ENCODE measurements at places on chromosomes 11 and 22. TPM values are rescaled to one million over a fixed set of nuclear protein-coding genes. Genes with fewer than 3 reads are reported as not detected.

The EWSR1 gene
- 164 TPM for total RNA-seq

DNA sequence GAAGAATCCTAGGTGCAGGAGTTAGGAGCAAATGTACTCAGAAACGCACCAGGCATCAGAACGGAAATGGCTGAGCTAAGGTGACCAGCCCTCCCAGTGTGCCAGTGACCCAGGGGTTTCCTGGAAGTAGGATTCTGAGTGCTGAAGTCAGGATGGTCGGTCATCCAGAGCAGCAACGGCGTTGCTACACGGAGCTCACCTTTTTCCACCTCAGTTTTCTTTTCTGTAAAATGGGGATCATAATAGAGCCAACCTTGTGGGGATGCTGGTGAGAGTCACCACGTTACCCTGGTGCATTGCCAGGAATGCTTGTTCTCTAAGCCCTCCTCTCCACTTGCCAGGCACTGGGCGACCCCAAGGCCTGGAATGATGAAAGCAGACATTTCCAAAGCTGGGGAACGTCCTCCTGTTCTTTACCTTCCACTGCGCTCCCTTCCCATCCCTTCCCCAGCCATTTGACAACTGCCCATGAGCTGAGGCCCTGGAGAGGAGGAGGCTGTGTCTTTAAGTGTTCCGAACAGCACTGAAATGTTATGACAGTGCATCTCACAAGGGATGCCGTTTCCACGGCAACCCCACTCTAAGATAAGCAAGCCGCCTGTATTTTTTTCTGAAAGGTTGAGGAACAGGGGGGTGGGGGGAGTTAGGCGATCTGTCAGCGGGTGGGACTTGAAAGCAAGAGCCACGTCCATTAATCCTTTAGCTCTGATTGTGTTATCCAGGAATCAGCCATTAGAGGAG, 66.8 kb downstream of the TSPAN18 start:
- DNase-seq = no peak

The OR8H2 gene
- not detected for total RNA-seq

DNA sequence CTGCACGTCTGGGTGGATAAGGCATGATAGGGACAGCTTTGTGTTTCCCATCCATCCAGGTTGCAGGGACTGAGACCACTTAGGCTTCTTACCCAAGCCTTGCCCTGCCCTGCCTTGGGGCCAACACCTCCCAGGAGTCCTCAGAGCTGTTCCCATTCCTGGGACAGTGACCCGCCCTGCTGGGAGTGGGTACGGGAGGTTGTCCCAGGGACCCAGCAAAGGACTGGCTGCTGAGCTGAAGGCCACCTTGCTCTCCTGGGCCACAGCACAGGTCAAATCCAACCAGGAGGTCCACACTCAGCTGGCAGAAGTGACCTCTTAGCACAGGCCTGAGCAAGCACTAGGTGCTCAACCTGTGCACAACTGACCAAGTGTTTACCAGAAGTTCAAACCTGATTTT, 16.9 kb upstream of the ARHGEF17 start:
- no peak for DNase-seq

DNA sequence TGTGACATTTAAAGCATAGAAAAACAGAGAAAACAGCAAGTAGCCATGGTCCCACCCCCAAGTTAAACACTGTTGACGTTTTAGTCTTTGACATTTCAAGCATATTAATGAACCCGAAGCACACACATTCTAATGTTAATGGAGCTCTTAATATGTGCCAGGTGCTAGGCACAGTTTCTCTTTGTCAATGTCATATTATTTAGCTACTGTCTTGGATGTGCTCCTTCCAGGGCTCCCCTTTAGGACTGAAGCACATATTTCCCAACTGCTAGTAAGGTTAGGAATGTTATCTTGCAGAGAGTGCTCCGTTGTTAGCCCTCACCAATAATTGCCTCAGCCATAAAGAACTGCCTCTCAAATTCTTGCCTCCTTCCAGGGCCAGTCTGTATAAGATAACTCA, 716.6 kb upstream of the TENM4 start:
- DNase-seq = no peak

DNA sequence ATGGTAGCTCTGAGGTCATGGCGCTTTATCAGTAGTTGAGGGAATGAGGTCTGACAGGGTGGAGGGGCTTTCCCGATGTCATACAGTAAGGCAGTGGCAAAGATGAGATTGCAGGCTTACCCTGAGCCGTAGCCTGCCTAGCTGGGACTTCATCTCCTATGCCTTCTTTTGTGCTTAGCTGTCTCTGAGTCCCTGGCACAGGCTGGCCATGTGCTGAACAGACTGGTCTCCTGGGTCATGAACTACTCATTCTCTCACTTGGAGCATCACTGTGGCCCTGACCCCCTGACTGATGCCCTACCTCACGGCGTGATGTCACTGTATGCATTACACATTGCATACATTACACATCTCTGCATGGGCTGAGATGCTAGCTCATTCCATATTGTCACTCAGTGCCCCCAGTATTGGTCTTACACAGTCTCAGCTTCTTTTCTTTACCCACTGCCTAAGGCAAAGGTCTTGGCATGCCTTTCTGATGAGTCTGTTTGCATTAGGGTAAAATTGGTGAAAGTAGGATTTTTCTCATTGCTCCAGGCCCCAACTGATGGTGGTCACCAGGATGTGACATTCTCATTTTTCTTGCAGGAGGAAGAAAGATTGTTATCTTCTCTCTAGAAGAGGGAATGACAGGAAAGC, 389.4 kb upstream of the CADM1 start:
- DNase-seq = no peak

The KRTAP5-2 gene
- total RNA-seq = not detected

- no peak for DNase-seq
Measured at GRCh38 chr11:12099132-12099873, 11.1 kb upstream of the MICAL2 start.

The PTPRCAP gene
- total RNA-seq = 18.2 TPM

The SH3BP1 gene
- total RNA-seq = 34.1 TPM

DNA sequence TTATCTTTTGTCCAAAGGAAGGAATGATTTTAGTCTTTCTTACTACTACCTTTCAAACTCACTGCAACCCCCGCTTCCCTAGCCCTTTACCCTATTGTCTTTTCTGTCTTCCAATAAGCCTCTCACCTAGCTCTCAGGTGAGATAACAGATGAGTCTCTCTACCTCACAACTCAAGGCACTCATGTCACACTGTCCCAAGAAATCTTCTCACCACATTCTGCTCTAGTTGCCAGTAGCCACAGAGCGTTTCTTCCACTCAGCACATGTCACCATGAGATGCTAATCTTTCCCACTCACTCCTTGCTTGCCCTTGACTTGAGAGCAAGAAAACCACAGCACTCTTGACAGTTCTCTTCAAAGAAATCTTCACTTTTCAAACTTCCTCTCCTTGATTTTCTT, 32.7 kb upstream of the TMEM41B start:
- no peak for DNase-seq

DNA sequence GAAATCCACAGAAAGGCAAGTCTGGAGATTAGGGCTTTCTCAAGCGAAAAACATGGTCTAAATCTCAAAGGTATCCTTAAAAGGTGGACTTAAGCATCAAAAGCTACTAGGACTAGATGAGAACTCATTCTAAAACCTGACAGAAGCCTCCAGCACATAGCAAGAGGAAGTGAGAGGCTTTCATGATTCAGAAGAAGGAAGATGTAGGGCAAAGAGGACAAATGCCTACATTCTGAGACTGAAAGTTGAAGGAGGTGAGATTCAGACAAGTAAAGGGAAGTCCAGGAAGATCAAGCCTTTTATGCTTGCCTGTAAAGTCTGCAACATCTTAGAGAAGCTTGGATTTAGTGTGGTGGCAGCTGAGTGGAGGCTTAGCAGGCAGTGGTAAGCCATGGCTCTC, 98.9 kb downstream of the PGR start:
- no peak for DNase-seq

The TMA7B gene
- 1.7 TPM for total RNA-seq

The BTG4 gene
- total RNA-seq = not detected

DNA sequence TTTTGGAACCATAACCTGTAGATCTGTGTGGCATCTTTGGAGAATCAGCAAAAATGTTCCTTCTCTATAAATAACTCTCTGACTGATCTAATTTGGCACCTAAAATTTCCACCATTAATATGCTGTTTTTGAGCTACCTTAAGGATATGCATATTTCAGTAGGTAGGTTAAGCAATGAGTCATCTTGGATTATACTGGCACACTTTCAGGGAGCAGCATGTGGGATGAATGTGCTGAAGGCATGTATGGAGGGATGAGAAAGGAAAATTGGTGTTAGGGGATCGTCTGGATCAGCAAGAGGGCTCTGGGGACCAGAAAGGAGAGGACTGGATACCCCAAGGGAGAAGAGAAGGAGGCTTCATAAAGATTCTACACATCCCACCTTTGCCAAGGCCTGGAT, 44.6 kb upstream of the ELF5 start:
- no peak for DNase-seq

The DLG2 gene
- 10.1 TPM for total RNA-seq

The OR8D2 gene
- total RNA-seq = not detected

- DNase-seq = no peak
Measured at GRCh38 chr11:68840661-68841653, 759 bp downstream of the CPT1A start.

The DEFB131B gene
- not detected for total RNA-seq

DNA sequence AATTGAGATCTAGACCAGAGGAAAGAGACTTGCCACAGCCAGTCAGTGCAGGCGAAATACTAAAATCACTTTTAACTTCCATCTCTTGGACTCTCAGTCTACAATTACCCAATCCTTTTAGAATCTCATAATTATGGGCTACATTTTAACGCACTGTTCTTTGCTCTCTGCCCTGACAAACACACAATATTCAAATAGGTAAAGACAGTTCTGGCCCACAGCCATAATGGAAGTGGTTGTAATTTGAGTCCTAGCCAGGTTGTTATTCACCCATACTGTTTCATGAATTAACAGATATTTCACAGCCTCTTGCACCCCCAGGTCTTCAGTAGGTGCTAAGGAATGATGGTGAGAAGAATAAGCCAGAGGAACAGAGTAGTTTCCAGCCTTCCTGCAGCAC, 830 bp downstream of the C11orf97 start:
- DNase-seq = no peak

- no peak for DNase-seq
Measured at GRCh38 chr11:8327761-8328192, 64.1 kb upstream of the LMO1 start.

The CLDN5 gene
- 228 TPM for total RNA-seq

GRCh38 chr11:64745521-64746328, 1.8 kb upstream of the RASGRP2 start:
- no peak for DNase-seq

- DNase-seq = no peak
Measured at GRCh38 chr22:36399472-36399778, 11.7 kb upstream of the MYH9 start.

DNA sequence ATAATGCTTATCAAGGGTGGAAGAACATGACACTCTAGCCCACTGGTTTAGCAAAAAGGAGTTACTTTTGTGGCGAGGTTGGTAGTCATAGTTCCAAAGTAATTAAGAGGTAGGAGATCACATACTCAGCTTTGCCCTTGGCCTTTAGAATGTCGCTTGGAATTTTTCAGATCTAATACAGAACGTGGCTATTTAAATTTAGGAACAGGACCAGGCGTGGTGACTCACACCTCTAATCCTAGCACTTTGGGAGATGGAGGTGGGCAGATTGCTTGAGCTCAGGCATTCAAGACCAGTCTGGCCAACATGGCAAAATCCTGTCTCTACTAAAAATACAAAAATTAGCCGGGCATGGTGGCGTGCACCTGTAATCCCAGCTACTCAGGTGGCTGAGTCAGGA, 26.1 kb upstream of the ZNRF3 start:
- DNase-seq = no peak

DNA sequence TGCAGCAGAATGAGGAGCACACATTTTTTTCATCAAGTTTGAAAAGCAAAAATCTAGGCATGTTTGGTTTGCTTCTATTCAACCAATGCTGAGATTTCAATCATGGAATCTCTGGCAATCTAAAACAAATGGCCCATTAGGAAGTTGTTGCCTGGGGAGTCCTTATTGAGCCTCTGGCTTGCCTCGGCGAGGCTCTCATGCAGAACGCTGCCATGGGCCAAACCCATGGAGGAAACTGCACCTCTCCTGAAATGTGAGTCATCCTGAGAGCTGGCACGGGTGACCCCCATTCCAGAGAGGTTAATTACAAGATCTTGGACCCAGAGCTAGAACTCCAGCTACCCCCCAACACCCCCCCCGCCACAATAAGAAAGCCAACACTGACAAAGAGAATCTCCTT, 80.7 kb downstream of the MN1 start:
- no peak for DNase-seq

The XNDC1N gene
- total RNA-seq = 1.7 TPM

GRCh38 chr22:19870153-19871022, 15.7 kb upstream of the GNB1L start:
- DNase-seq = no peak

GRCh38 chr11:986952-987305, 49.6 kb downstream of the MUC6 start:
- DNase-seq = no peak

DNA sequence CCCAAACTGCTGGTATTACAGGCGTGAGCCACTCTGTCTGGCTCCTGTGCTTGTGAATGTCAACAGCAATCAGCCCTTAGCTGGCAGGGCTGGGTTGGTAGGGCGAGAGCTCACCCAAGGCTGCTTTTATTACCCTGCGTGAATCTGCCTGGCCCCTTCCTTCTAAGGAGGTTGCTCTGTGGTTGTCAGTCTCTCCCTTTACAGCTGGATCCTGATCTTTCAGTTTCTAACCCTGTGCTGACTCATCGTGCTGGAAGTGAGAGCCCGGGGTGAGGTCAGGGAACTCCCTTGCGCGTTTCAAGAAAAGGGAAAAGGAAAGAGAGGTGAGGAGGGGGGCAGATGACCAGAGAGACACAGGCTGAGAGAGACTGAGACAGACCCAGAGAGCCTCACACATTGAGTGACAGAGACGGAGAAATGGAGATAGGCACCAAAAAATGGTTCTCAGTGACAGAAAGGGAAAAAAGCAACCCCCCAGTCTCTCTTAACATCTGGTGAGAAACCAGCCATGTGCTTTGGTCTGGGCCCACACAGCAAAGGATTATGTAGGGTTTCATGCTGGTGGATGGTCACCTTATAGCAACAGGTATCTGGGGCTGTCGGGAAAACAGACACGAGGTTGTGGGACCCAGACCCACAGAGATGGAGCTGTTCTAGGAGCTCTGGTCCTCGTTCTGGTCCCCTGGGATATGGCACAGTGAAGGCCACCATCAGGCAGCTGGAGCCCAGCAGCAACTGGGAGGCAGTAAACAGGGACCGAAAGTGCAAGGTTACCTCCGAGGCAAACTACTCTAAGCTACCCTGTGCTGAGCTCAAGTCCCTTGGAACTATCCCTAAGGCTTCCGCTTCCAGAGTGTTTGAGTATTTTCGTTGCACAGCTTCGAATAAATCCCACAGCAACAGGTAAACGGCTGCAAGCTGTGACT, 2.5 kb downstream of the TCN2 start:
- no peak for DNase-seq

GRCh38 chr11:120011836-120012235, 126.1 kb downstream of the TRIM29 start:
- DNase-seq = no peak
